Sigmoid colon (tissue), 7 donors: ENCODE measurements at places on chromosomes 3 and 15.
A peak's percentile ranks its signal among the peaks of the same experiment; 100 is the strongest.

- no peak for DNase-seq
Measured at GRCh38 chr3:39216176-39216790, 23.9 kb upstream of the XIRP1 start.

DNA sequence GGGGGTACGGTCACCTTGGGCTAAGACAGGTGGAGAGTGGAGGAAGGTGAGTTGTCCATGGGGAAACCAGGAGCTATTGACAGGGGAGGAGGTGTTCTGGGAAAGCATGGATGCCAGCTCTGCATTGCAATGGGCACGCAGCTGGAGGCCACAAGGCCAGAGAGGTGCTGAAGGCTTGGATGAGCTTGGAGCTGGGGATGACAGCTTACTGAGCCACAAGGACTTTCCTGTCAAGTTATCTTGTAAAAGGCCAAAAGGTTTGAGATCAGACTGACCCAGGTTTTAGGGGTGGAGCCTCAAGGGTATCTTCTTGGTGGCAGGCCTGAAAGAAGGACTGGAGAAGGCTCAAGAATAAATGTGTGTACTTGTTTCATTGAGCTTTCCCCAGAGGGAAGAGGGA lies 115.2 kb downstream of the ASB7 start:
- peak; percentile 49 for DNase-seq

- DNase-seq = no peak
Measured at GRCh38 chr15:98796685-98797357, 148.5 kb downstream of the IGF1R start.

DNA sequence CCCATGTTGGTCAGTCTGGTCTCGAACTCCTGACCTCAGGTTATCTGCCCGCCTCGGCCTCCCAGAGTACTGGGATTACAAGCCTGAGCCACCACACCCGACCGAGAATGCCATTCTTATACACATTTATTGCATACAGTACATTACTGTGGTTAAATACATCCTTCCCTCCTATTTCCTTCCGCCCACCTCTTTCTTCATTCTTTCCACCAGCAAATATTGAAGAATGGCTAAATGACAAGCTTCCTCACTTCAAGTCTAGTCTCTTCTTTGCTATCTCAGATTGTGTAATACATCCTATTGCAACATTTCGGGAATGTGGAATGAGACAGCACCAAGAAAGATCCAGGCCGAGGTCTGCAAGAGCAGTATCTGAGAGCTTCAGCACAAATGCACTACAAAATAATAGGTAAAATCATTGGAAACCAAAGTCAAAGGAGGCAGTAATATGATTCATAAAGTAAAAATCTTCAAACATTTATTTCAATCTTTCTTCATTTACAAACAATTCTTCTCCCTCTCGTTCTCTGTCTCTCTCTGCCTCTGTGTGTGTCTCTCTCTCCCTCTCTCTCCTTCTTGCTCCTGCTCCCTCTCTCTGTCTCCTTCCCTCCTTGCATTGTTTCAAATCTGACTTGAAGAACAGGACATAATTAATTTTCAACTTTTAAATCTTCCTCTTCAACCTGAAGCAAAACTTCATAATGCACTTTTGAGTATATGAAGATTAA lies 94.7 kb upstream of the TGFBR2 start:
- DNase-seq = no peak

DNA sequence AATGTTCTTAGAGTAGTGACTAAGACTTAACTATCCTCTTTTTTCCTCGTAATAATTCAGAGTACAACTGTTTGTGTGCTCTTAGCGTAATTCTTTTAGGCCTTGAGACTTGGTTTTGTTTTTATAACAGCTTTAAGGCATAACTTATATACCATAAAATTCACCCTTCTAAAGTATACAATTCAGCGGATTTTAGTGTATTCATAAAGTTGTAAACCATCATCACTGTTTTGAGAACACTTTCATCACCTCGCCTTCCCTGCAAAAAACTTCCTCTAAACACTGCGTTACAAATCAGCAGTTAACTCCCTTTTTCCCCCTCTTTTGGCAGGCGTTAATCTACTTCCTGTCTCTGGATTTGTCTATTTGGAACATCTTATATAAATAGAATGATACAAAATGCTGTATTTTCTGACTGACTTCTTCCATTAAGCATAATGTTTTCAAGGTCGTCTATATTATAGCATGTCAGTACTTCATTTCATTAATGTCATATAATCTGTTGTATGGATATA lies 18.7 kb downstream of the DNAJC13 start:
- DNase-seq = no peak

DNA sequence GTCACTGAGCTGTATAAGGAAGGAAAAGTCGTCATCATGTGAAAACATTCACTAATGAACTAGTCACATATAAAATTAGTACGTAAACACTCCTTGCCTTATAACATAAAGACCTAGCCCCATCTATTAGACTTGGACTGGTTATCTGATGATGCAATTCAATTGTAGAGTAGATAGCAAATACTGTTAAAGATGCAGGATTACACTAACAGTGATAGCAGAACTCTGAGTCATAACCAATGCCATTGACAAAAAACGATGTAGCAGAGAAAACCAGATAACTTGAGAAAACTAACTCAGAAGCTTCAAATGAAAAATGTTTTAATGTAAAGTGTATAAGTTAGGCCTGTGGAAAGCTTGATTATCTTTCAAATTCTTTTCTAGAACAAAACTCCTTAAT lies 132.2 kb downstream of the WDR72 start:
- no peak for DNase-seq

GRCh38 chr15:74041311-74041756 lies 41.0 kb downstream of the GOLGA6A start:
- no peak for DNase-seq

DNA sequence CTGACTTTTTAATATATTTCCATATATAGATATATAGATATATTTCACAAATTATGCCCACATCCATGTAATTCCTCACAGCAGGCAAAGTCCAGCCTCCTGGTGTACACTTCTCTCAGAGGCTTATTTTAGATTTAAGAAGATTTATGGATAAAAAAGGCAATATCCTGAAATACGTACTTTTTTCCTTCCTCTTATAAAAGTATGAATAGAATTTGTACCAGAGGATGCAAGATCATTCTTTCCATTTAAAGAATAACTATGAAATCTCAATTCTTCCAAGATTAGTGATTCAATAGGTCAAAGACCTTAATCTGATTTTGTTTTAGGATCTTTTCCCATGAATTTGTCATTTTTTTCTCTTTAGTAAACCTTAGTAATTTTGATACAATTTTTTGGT lies 597.9 kb upstream of the TBL1XR1 start:
- no peak for DNase-seq
